T follicular helper cell (primary cell): ENCODE measurements at places on chromosomes 16 and 17.

DNA sequence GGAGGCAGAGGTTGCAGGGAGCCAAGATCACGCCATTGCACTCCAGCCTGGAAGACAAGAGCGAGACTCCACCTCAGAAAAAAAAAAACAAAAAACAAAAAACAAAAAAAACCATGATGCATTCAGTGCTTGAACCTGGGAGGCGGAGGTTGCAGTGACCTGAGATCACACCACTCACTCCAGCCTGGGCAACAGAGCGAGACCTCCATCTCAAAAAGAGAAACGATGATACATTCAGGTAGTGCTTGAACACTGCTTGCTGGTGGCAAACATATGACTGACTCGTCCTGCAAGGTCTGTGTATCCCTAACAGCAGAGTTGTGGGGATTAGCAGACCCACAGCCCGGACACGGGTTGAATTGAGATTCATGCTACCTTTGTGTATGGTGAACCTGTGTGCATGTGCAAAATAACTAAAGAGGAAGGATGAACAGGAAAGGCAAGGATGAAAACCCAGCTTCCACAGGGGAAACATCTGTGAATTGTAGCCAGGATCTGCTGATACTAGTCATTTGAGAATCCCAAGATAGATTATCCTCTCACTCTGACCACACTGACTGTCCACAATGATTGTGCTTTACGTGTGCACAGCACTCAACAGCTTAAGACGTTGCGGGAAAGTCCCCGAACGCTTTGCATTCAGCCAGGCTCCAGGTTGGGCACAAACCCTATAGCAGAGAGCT, 52.4 kb upstream of the MRPS23 start:
- no peak for DNase-seq

DNA sequence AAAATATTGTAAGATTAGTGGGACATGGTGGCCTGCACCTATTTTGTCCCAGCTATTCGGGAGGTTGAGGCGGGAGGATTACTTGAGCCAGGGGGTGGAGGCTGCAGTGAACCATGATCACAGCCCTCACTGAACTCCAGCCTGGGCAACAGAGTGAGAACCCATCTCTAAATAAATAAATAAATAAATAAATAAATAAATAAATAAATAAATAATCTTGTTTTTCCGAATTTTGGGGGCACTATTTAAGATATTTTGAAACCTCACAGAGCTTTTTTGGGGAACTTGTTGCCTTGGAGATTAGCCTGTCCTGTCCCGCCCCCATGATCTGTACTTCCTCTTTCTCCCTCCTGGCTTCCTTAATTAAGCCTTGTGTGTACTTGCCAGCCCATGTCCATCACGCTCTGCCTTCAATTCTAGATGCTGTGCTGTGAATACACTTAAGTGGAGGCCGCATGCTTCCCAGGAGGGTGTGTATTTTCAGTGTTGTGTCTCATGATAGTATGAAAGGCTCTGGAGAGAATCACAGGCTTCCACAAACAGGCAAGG, 4.4 kb downstream of the LGALS9 start:
- no peak for DNase-seq

DNA sequence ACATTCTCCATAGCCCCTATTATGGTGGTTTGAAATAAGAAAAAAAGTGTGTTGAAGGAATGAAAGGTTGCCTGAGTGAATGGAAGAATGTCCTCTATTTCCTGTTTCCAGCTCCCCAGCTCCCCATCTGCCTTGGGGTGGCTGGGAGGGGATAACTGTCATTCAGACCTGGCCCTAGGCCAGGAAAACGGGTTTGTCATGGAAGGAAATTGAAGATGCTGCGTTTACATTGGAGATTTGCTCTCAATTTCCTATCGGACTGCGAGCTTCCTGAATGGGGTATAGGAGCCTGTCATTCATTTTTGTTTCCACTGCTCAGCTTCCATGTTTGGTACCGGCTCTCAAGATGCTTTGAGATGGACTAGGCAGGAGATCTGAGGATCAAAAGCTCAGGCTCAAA, 2.2 kb upstream of the FZD2 start:
- DNase-seq = no peak

GRCh38 chr17:46013502-46014165, 14.6 kb downstream of the STH start:
- no peak for DNase-seq
